ENCODE measurements at places on chromosomes 5 and 9.

DNA sequence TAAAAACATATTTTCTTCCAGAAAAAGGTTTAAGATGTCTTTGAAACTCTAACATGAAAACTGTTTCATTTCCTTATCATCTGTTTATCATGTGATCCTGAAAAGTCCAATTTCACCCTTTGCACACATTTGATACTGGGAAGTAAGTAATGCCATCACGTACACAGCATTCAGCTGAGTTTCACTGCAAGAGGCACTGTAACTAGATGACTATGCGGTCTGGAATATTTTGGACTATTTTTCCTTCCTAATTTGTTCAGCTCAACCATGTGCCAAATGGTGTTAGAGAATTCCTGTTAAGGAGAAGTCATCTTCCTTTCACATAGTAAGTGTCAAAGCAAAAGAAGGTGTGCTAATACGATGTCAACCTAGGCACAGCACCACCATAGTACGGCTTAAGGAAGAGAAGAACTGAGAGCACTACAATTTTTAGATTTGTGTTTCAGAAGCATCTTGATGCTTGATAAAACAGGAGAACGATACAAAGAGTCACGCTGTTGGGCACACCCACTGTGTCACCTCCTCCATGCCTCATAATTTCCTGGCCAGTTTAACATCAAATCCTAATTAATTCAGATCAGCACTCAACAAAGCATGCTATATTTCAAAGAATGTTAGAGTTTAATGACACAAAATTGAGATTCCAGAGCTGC is 77.5 kb downstream of the GNAQ start:
- no peak for DNase-seq

DNA sequence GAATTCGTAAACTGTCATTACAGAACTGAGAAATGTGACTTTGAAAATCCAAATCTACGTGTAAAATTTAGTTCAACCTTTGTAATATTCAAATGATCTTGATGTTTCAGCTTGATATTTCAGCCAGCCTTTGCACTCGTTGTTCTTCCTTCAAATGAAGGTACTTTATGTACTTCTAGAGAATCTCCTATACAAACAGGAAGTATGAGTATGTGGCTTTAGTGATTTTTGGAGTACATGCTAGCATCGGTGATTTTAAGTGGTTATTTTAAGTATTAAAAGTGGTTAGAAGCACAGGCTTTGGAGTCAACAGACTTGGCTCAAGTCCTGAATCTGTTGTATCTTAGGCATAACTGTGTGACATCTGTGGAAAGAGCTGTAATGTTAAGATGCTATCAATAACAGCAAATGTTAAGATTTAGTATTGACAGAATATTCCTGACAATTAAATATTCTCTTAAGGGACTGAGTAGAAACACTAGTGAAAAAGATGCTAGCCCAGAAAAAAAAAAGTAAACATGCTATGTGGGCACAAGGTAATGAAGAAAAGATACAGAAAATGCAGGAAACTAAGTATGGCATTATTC is 398.0 kb downstream of the ADGRV1 start:
- DNase-seq = no peak

- DNase-seq = no peak
These were observed 1163.6 kb downstream of the CDH12 start for GRCh38 chr5:21689587-21689986.

DNA sequence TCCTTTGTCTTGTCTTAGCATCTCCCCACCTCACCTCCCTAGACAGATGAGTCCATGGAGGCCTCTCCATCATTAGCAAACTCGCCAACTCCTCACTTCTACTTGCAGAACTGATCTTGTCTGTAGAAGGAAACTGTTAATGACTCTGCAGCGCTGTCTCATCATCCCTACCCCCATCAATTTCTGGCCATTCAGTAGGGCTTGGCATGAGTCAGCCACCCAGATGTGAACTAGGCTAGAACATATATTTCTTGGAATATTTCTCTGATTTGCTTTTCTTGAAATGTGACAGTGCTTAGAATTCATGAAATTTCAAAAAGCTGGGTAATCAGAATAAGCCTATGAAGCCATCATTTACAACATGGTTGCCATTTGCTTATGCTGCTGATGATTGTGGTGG is 1125.0 kb upstream of the DMAC1 start:
- no peak for DNase-seq

DNA sequence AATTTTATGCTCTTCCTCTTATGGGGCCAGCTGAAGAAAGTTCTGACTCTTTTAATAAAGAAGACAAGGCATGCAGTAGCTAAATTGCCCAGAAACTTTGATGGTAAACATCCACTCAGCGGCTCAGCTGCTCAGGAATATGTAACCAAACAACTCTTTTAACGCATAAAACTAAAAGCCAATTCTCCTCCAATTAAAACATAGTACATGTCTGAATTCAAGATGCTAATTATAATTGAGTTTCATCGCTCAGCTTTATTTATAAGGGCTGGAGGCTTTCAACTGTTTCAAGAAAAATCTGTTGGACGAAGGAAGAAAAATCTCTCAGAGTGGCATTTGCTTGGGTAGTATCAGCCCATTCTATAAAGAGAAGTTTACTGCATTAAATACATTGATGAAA is 359.5 kb downstream of the PTPRD start:
- no peak for DNase-seq

- no peak for DNase-seq
These were observed 27.8 kb upstream of the STX17 start for GRCh38 chr9:99878651-99879050.

DNA sequence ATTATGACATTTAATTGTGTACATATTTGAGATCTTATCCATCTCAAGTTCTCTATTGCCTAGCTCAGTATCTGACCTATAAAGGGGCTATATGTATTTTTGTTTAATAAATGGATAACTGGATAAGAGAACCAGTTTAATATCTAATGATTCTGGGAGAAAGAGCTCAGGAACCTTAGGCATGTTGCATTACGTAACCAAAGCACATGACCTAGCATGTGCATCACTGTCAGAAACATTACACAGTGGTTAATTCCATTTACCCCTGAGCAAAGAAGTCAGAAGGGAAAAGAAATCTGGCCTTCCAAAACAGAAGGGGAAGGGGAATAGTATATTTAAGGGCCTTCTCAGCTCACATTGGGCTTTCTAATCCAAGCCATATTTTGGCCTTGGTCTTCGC is 12.3 kb downstream of the PAPPA start:
- DNase-seq = no peak

DNA sequence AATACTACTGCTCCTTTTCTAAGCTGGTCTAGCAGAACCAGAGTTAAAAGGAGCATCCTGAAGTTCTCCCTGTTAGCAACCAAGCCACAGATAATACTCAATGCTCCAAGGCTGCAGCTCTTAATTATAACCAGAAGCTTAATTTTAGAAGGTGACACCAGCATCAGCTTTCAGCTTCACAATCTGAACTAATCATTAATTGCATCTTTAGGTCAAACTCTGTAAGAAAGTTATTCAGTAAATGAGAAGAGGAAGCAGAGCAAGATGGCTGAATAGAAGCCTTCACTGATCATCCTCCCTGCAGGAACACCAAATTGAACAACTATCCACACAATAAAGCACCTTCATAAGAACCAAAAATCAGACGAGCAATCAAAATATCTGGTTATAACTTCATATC is 38.5 kb downstream of the APBA1 start:
- DNase-seq = no peak

DNA sequence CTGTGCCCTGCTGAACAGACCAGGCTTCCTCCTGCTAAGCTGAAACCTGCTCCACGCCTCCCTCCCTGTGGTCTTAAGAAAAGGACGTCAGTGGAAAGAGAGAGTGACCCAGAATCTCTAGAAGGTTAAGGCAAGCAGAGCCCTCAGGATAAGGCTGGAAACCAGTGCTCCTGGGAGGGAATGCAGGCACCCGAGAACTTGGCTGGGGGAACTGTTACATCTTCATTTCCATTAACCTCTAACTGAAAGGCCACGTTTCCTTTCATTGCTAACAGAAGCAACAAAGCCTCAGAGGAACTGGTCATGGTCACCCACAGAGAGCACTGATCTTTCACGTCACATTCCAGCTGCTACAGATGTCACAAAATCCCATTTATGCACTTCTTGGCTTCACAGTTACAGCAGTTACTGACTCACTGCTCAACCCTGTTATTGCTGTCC is 26.1 kb upstream of the AKNA start:
- DNase-seq = no peak

- no peak for DNase-seq
These were observed 106.3 kb downstream of the TENT4A start for GRCh38 chr5:6819521-6819920.

DNA sequence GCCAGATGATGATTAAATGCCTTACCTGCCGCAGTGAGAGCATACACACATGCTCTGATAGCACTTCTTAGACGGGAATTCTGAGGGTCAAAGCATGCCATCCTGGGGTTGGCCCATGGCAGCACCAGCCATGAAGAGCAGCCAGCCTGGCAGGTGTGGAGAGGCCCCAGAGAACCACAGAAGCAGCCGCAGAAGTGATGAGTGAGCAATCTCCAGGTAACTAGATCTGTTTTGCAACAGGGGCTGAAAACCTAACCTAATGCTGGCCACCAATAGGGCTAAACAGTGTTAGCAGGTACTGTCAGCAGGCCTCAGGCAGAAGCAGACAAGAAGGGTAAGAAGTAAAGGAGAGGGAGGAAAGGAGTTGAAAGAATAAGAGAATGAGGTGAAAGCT is 33.5 kb upstream of the HOMER1 start:
- DNase-seq = no peak

- DNase-seq = no peak
These were observed 45.9 kb downstream of the ABCA1 start for GRCh38 chr9:104882086-104882485.

DNA sequence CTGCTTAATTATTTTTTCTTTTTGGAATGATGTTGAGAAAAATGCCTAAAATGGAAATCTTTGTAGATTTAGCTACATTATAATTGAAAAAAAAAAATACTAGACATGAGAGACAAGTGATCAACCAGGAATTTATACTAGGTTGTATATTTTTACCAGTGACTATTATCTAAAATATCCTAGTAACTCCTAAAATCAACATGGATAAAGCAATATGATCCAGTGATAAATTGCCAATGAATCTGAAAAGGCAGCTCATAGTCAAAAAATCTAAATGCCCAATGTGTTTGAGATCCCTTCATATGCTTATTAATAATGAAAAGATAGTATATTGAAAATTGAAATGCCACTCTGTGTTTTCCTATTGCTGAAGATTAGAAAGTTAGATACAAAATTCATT is 778.2 kb downstream of the MTRR start:
- DNase-seq = no peak
